ENCODE measurements at places on chromosomes 1 and 21. TPM values are rescaled to one million over a fixed set of nuclear protein-coding genes. Genes with fewer than 3 reads are reported as not detected.

Gene PTAFR
- 0.21 TPM for total RNA-seq

Gene HFM1
- not detected for total RNA-seq

Gene TRPM2
- 6.7 TPM for total RNA-seq

Gene SPRR1B
- total RNA-seq: not detected

Gene COL24A1
- not detected for total RNA-seq

Gene WDR3
- total RNA-seq: 54.2 TPM

Gene IL10
- 5.8 TPM for total RNA-seq

Gene GNAT2
- 0.18 TPM for total RNA-seq

Gene LCE6A
- not detected for total RNA-seq

Gene FCAMR
- total RNA-seq: not detected

Gene C8B
- total RNA-seq: not detected

Gene TNFRSF9
- 112 TPM for total RNA-seq

Gene CFHR3
- not detected for total RNA-seq

Gene CDC42BPA
- 6.6 TPM for total RNA-seq

Gene ADCY10
- total RNA-seq: 0.09 TPM

Gene RGS2
- 5.0 TPM for total RNA-seq

Gene SPRR3
- total RNA-seq: not detected

Gene GPR25
- not detected for total RNA-seq

Gene CHIA
- total RNA-seq: not detected

Gene DENND2C
- total RNA-seq: 0.30 TPM

Gene AIRE
- not detected for total RNA-seq

Gene BATF3
- total RNA-seq: 249 TPM

Gene ADGRL2
- not detected for total RNA-seq

Gene CHI3L2
- 1.3 TPM for total RNA-seq

Gene POGK
- total RNA-seq: 49.7 TPM

Gene MIXL1
- not detected for total RNA-seq

Gene MYBPH
- not detected for total RNA-seq

Gene PIAS3
- 21.3 TPM for total RNA-seq

Gene FABP3
- not detected for total RNA-seq

Gene DNAI4
- 1.7 TPM for total RNA-seq

Gene CLCC1
- 26.7 TPM for total RNA-seq

Gene CYP4A11
- not detected for total RNA-seq

Gene EXO1
- total RNA-seq: 49.2 TPM

Gene TMEM200B
- 0.44 TPM for total RNA-seq

Gene S100A3
- not detected for total RNA-seq

Gene KRTAP21-1
- not detected for total RNA-seq

Gene SLAMF7
- total RNA-seq: 5.5 TPM

Gene FAM72B
- 22.6 TPM for total RNA-seq

Gene HEYL
- 0.73 TPM for total RNA-seq

Gene IL19
- total RNA-seq: not detected

Gene SHISAL2A
- total RNA-seq: 2.5 TPM

Gene A3GALT2
- not detected for total RNA-seq

Gene PTP4A2
- 334 TPM for total RNA-seq

Gene PTGFR
- not detected for total RNA-seq

Gene TGFBR3
- 28.0 TPM for total RNA-seq

Gene SPRR5
- total RNA-seq: not detected

Gene TLR5
- total RNA-seq: 0.34 TPM

Gene GBP7
- not detected for total RNA-seq
